ENCODE measurements at places on chromosomes 5 and 9.

DNA sequence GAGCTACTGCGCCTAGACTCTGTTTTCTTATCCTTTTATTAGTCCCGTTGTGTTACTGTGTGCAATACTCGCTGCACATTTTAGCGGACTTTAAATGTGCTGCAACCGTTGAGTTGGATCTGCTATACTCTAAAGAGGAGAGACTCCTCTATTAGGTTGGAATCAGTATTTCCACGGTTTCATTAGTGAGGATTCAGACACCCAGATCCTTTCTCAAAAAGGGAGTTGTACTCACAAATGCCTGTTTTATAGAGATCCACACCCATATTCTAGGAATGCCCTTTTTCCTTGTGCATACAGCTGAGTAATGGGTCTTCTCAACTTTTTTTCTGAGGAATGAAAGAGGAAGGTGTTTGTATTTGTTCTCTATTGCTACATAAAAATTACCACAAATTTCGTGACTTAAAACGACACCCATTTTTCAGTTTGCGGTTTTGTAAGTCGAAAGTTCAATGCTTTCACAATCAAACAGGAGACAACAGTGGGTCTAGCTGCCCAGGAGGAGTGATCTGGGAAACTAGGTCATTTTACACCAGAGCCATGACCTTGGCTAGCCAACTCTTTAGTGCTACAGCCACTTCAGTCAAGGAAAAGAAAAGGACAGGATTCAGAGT is 52.8 kb upstream of the SLC44A1 start:
- DNase-seq: no peak

- DNase-seq: no peak
Observed at GRCh38 chr5:142007237-142007544, 5.6 kb downstream of the GNPDA1 start.

- no peak for DNase-seq
Observed at GRCh38 chr9:83266666-83267496, 203.9 kb upstream of the RASEF start.

DNA sequence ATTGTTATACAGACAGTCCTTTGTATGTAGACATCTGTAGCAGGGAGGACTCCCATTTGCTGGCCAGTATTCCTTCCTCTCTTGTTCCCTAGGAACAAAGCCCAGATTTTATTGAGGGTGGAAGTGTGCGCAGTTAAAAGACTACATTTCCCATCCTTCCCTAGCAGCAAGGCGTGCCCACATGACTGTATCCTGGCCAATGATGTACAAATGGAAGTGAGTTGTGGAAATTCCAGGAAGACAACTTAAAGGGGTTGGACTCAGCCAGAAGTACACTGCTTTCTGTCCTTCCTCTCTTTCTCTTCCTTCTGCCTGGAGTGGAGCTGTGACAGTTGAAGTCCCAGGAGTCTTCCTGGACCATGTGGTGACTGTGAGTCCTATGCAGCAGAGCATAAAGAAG is 89.0 kb downstream of the HRH2 start:
- DNase-seq: no peak

DNA sequence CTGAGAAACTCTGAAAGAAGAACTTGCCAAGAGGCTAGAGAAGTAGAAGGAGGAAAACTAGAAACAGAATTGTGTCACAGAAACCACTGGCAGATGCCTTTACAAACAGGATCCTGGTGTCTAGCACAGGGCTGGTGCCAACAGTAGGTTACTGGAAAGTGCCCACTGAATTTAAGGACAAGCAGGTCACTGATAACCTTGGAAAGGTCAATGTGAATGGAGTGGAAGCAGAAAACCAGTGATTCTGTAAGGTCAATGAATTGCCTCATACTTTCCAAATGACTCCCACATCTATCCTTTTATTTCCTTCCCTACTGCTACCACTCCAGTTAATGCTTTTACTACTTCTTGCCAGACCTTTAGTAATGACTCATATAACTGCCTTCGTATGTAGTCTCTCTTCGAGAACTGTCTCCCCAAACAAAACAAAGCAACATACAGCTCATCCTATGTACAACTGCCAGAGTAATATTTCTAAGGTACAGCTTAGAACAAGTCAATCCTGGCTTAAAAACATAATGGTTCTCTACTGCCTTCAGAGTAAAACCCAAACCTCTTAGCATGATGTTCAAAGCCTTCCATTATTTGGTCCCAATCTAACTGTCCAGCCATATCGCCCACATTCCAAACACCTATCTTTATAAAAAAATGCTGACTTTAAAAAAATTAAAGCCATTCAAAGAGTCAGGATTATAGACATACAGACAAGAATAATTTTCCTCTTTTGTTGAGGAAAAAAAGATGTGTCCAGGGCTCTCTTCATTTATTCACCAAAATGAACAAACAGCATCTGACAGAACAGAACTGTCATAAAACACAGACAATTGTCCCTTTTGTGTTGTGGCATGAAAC is 52.5 kb downstream of the NR3C1 start:
- DNase-seq: no peak

All from NCI-H1048 (cell line).